ENCODE measurements at places on chromosomes 11 and 22.
A peak's percentile ranks its signal among the peaks of the same experiment; 100 is the strongest.

- DNase-seq: no peak
These were observed 7.9 kb downstream of the C11orf96 start for GRCh38 chr11:43950311-43950855.

DNA sequence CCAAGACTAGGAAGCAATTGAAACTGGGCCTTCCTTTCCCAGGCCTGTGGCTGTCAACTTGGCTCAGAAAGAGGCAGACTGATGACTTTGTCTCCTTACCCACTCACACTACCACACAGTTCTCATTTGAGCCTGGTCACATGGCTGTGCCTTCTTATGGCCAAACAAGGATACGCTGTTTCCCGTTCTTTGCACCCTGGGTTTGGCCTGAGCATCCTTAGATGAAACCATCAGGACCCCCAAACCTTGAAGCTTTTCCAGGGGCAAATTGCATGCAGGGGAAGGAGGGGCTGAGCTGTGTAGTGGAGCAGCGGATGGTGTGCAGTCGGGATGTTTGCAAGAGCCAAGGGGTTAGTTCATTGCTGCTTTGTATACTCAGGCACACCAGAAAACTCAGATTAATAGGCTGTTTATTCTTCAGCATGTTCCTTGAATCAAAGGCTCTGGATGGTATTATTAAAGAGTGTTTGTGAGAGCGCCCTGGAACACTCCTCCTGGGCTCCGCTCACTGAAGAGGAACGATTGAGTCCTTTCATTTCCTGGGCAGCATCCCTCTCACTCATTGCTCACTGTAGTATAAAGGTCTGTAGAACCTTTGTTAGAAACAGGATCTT, 69.8 kb downstream of the ARFGAP2 start:
- DNase-seq: no peak

- DNase-seq: no peak
These were observed 196.7 kb upstream of the TBCEL start for GRCh38 chr11:120827198-120827597.

- peak; percentile 13 for DNase-seq
These were observed 6.0 kb upstream of the ARHGAP42 start for GRCh38 chr11:100681064-100681502.

GRCh38 chr11:122578171-122578825, 77.2 kb upstream of the UBASH3B start:
- no peak for DNase-seq

GRCh38 chr11:130523609-130524008, 75.2 kb downstream of the ADAMTS15 start:
- no peak for DNase-seq

GRCh38 chr11:65529475-65530156, 4.7 kb downstream of the SCYL1 start:
- peak; percentile 4 for DNase-seq

DNA sequence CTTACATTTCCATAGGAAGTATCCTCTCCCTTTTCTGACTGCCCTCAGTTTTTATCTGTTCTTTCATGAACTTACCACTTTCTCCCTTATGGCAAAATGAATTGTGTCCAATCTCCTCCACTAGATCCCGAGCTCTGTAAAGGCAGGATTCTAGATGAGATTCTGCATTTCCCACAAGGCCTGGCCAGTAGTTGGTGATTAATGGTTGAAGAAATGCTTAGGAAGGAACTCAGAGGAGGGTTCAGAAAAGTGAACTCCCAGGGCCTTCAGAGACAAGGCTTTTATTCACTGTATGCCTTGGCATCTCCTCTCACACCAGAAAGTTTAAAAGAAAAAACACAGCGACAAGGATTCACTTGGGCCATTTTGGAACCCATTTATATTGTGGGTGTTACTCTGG, 66.2 kb downstream of the CCDC81 start:
- DNase-seq: no peak

DNA sequence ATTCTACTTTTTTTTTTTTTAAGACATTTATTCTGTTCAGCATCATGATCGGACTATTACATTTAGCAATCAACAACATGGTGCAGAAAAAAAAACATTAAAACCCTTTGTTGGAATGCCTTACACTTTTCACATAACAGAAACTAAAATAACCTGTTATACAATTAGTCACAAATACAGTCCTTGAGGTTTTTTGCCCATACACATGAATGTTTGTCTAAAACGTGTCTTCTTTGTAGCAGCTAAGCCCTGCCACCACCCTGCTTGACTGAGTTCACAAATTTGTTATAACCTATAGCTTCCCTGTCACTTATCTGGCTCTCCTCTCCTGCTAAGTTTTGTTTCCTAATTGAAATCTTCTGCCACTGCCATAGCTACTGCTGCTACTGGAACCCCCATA, 75.4 kb upstream of the ARHGAP20 start:
- DNase-seq: no peak

DNA sequence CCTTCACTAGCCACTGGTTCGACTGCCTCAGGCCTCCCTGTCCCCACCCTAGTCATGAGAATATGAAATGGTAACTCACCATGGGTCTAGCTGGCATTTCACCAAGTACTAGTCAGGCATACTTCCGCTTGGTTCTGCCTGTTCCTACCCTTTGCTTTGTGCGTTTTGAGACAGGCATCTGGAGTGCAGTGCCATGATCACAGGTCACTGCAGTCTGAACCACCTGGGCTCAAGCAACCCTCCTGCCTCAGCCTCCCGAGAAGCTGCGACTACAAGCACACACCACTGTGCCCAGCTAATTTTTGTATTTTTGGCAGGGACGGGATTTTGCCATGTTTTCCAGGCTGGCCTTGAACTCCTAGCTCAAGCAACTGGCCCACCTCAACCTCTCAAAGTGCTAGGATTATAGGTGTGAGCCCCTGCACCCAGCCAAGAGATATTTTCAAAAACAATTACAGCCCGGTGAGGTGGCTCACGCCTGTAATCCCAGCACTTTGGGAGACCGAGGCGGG, 14.1 kb downstream of the HRAS start:
- DNase-seq: no peak

DNA sequence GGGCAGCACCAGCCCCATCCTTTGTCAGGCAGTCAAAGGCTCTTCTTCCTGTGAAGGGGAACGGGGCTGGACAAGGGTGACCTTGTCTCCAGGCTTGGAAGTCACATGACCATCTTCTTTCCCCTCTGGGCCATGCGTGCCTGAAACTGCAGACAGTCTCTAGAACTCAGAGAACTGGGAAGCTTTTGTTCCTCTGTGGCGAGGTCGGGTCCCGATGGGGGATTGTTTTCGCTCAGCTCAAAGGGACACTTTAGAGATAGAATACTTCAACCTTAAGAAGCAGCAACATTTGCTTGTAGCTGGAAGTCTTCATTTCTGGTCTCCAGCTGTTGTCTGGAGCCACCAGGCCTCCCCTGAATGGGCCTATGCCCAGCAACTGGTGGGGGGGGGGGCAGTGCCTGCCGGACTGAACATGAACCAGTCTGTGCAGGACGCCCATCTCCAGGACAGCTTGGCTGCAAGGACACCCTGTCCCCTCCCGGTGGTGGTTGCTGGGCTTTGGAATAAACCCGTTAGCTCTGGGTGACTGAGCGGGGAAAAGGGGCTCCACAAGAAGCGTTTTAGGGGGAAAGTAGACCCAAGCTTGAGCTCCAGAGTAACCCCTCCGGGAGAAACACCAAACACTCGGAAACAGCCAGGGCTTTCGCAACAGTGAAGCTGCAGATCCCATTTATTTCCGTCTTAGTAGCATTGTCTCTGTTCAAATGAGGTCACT, 55.7 kb upstream of the EMID1 start:
- DNase-seq: no peak

GRCh38 chr11:19756675-19757475, 44.2 kb downstream of the NAV2 start:
- no peak for DNase-seq

- peak; percentile 59 for DNase-seq
These were observed 19.5 kb downstream of the IL17REL start for GRCh38 chr22:49992921-49993648.
